ENCODE measurements at places on chromosomes 1 and 21.
A peak's percentile ranks its signal among the peaks of the same experiment; 100 is the strongest.

DNA sequence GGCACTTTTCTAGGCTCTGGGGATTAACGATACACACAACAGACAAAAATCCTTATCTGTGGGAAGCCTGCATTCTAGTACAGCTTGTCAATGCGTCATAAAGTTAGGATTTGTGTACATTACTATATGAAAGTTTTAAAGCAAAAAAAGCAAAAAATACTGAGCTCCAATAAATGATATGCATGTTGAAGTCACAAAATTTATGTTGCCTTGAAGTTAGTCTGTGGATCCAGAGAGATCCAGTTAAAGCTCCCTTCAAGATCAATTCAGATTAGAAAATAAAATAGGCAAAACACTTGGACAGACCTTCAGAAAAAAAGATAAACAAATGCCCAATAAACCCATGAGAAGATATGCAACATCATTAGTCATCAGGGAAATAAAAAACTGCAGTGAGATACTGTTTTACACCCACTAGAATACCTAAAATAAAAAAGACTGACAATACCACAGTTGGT is 33.1 kb upstream of the KCNQ4 start:
- DNase-seq, result no peak

- no peak for DNase-seq
Measured at GRCh38 chr1:165634154-165634921, 3.3 kb downstream of the MGST3 start.

DNA sequence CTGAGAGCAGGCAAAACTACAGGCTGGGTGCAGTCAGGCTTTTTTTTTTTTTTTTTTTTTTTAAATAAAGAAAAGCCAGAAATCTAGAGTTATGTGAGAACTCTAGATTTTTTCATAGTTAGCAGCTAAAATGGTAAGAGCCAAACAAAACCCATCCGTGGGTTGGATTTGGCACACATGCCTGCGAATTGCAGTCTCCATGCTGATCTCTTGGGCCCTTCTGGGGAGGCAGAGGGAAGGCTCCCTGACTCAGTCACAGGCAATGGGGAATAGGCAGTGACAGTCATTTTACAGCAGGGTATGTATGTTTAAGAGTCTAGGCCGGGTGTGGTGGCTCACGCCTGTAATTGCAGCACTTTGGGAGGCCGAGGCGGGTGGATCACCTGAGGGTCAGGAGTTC is 2.6 kb downstream of the TXLNA start:
- DNase-seq, result no peak

- no peak for DNase-seq
Measured at GRCh38 chr1:170086399-170087032, 12.0 kb upstream of the KIFAP3 start.

- no peak for DNase-seq
Measured at GRCh38 chr1:228452194-228453021, 34.8 kb upstream of the RNF187 start.

- DNase-seq, result no peak
Measured at GRCh38 chr1:226363801-226364513, 43.9 kb downstream of the PARP1 start.

DNA sequence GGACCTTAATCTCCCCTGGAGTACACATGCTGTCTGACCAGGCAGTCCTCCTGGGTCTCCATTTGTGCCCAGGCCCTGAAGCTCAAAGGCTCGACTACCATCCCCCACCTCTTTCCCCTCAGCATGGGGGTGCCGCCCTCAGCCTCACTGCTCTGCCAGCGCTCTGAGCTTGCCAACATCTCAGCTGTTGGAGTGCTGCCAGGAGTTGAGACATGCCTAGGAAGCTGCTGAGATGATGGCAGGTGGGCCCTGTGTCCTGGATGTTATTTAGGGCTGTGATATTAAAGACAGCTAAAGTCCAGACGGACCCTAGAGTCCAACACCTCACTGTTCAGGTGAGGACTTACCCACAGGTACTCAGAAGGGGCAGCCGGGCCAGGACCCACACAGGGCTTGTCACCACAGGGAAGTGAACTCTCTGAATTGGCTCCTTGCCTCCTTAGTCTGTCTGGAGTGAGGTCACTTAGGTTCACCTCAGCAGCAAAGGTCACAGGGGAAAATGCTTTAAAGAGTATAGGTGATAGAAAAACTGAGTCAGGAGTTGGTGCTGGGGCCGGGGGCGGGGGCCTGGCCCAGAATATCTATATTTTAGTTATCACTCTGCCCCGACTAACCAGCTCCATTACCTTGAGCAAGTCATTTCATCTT is 19.7 kb upstream of the KCNC4 start:
- no peak for DNase-seq

DNA sequence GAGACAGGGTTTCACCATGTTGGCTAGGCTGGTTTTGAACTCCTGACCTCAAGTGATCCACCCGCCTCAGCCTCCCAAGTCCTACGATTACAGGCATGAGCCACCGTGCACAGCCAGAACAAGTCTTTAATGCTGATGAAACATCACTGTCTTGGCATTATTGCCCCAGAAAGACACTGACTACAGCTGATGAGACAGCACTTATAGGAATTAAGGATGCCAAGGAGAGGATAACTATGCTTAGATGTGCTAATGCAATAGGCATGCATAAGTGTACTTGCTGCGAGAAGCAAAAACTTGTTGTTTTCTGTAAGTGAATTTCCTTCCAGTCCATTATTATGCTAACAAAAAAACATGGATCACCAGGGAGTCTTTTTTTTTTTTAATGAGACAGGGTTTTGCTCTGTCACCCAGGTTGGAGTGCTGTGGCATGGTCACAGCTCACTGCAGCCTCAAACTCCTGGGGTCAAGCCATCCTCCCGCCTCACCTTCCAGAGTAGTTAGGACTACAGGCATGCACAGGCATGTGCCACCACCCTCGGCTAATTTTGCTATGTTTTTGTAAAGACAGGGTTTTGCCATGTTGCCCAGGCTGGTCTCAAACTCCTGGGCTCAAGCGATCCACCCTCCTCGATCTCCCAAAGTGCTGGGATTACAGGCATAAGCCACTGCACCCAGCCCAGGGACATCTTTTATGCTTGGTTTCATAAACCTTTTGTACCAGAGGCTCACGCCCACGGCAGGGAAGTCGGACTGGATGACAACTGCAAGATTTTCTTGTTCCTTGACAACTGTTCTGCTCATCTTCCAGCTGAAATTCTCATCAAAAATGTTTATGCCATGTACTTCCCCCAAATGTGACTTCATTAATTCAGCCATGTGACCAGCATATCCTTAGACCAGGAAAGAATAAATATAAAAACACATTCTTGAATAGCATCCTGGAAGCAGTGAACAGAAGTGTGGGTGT is 23.1 kb downstream of the RHEX start:
- no peak for DNase-seq

DNA sequence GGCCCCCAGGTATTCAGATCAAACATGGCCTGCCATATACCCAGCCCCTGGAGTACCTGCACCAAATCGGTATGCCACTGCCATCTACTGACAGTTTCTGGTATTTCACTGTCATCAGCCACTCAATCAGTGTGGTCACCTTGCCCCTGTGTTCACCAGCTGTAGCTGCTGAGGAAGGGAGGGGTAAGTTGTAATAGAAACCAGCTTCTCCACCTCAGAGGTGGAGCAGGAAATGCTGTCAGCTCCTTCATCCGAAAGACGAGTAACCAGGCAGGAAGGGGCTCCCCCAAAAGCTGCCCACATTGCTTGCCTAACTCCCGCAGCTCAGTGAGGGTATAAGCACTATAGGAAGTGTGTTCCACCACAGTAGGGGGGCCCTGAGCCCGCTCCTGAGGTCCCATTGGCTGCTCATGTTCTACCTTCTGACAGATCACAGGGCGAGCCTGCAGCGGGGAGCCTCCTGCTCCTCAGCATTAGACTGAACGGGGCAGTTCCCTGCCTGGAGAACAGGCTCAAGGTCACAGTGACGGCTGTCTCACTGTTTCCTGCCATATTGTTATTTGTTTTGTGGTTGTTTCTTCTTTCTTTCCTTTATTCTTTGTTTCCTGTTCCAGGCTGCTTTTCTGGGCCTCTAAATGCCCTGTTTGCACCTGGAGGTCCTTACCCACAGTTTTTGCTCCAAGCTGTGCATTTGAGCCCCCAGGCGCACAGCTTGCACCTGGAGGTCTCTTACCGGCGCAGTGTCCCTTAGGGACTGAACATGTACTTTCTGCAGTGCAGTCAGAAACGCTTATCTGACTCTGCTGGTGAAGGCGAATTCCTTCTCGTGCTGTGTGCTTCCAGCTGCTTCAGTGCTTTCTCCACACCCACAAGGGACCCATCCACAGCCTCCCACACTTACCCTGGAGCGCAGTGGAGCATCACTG is 1638.3 kb downstream of the MRPL39 start:
- DNase-seq, result peak; percentile 16

GRCh38 chr21:42535602-42536171 is 22.0 kb downstream of the SLC37A1 start:
- no peak for DNase-seq

DNA sequence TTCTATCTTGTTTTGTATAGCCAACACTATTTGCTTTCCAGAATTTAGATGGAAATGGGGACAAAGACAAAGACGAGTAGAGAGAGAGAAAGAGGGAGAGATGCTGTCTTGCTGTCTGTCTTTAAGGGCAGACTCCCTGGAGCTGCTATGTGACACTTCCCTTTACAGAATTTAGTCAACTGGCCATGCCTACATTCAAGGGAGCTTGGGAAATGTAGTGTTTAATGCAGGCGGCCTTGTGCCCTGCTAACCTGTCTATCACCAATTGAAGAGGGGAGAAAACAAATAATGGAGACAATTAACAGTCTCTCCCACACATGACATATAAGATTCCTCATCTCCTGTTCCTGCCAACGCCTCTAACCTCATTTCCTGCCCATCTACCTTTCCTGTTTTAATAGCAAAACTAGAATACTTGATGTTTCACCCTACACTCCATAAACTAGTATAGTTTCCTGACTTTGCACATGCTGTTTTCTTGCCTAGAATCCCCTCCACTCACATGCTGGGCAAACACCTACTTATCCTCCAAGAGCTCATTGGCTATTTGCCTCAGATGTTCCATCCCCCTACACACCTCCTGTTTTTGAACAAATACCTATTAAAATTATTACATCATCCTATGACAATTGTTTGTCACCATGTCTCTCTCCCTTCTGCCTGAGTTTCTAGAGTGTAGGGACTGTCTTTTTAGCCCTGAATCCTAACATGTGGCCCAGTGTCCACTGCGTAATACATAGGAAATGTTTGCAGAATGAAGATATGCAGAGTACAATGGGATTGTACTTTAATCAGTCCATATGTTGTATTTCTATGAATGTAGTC is 117.2 kb downstream of the SLC25A24 start:
- DNase-seq, result no peak

GRCh38 chr1:182120411-182121258 is 59.1 kb upstream of the ZNF648 start:
- no peak for DNase-seq

DNA sequence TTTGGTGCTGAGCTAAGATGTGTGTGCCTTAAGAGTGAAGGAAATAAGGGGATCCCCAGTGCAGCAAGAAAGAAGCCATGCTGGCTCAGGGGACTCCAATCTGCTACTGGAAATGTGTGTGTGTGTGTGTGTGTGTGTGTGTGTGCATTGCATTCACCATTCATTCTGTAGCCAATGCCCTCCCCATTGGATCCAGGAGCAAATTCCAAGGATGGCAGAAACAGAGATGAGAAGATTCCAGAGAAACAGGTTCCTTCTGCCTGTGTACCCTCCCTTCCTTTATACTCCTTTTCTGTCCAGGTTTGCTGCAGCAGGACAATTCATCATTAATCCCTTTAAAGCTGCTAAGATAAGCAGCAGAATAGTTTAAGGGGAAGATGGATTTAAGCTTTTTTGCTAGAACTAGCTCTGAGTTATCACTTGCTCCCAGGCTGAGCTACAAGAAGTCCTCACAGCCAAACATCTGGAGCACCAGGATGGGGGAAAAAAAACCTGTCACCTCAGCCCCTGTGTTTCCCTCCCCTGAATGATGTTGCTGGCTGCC is 3.2 kb downstream of the SLC6A17 start:
- no peak for DNase-seq

GRCh38 chr21:31443736-31444521 is 99.9 kb upstream of the TIAM1 start:
- DNase-seq, result no peak

DNA sequence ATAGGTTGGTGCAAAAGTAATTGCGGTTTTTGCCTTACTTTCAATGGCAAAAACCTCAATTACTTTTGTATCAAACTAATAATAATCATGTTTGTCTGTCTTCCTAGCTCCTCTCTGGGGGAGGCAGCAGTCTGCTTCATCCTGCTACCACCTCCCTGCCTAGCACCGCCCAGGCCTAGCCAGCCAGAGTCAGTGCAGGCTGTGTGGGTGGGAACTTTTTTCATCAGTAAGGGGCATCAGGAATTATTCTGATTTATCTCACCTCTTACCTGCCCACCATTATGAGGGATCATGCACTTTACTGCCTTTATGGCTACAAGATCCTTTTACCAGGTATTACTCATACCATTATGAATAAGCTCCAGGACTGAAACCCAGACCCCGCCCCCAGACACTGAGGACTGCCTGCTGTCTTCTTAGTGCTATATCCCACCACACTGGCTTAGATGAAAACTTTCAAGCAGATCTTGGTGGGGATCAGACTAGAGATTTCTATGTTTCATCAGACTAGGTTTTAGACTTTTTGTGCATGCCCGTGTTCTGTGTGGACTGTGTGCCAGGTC is 116.4 kb downstream of the PBX1 start:
- no peak for DNase-seq

- DNase-seq, result no peak
Measured at GRCh38 chr1:220902916-220903315, 23.7 kb downstream of the HLX start.

DNA sequence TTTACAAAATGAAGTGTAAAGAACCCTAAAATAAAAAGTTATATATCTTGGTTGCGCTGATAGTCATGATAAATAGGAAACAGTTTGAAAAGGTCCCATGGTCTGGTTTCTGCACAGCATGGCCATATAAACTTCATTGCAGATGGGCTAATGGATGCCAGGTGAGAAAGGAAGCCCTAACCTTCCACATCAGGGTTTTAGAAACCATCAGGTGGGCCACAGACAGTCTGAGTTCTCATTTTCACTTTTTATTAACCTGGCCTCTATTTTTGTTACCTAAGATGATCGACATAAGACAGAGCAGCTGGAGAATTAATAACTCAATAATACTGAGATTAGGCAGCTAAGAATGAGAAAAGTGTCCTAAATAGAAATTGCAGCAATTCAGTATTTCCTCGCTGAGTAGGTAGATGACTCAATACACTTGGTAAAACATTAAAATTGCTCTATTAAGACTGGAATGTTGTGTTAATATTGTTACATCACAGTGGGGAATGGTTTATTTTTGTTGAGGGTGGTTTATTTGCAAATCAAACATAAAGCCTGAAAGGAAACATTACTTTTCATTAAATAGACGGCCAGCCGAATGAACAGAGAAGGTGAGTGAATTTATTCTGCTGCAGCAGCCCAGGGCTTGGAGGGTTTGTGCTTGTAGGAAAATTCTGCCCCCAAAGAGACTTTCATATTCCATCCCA is 21.1 kb downstream of the C1orf21 start:
- DNase-seq, result no peak

DNA sequence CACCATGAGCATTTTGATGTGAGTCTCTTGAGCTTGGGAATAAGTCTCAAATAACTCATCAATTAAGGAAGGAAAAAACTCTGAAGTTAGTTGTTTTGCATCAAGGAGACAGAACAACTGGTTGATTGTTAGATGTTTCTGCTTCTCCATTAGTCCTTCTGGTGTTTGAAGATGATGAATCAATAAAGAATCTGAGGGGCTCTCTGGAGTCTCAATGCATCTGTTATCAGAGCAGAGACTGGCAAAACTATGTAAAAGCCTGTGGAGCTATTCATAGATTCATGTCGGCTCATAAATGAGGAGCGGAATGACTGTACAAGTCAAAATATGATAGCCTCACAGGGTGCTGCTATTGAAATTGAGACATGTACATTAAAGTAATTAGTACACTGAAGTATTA is 73.3 kb upstream of the ZC3H11B start:
- DNase-seq, result no peak

Data from activated T-helper 1 cell treated with anti-CD3 and anti-CD28 coated beads, Interleukin-2, amount 50 U/mL, for 16 hours (primary cell).